ENCODE measurements at places on chromosomes 4 and X.
A peak's percentile ranks its signal among the peaks of the same experiment; 100 is the strongest.

DNA sequence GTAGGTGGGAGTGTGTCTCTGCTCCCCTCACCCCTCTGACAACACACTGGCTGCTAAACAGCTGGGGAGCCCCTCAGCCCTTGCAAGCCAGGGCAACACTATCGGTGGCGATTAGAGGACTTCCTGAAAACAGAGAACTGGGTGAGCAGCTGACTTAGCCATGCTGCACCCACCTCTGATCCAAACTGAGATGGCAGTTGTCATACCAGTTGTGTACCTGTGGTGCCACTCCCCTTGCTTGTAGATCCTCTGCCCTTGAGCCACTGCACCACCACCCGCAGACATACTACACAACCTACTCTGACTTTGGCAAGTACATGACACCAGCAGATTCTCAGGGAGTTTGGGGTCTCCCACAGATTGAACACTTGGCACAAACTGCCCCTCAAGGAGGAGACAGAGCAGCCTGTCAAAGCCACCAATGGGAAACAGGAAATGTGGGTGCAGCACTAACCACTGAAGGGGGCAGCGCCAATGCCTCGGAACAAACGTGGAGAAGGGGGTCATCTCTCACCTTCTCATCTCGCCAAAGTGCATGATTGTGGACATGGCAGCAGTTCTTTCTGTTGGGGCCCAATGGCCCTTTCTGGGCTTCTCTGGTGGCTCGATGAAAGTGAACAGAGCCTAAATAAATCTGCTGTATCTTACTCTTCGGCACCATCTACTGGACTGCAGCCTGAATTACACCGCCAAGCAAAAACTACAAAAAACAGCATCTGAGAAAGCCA is 119.8 kb downstream of the NEK1 start:
- no peak for DNase-seq

- DNase-seq: no peak
Measured at GRCh38 chr4:78149751-78150542, 92.8 kb downstream of the FRAS1 start.

- DNase-seq: no peak
Measured at GRCh38 chr4:73894001-73894400, 24.8 kb downstream of the CXCL1 start.

- peak; percentile 46 for DNase-seq
Measured at GRCh38 chrX:119654112-119654531, 38.8 kb downstream of the SEPTIN6 start.

DNA sequence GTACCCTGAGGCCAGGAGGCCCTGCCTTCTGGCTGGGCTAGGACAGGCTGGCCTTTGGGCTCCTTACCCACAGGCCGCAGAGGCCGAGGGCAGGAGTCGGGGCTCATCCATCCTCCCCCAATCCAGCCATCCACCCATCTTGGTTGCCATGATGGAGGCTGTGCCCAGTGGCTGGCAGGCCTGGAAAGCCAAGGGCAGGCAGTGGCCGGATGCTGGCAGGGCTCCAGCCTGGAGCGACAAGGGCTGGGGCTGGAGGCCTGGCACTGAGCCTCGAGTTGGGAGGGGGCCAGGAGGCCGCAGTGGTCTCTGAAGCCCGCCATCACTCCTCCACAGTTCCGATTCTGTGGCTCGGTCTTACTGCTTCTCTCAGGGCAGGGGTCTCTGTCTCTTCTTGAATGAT is 8.6 kb upstream of the BGN start:
- no peak for DNase-seq

GRCh38 chr4:131526686-131527085 is 1622.4 kb upstream of the PCDH10 start:
- no peak for DNase-seq

DNA sequence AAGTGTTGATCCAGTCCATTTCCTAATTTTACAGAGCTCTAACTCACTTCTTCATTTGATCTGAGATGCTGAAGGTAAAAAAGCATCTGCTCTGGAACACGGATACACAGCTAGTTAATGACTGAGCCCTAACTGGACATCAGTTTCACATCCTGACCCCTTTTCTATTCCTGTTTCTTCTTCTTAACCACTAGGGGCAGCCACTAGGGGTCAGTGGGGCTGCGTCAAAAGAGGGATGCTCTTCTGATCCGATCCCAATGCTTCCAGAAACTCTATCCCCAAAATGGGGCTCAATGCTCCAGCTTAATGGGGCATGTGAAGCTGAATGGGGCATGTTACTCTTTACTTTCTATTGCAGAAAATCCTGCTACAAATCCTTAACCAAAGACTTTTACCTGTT is 33.4 kb upstream of the PHKA2 start:
- no peak for DNase-seq

DNA sequence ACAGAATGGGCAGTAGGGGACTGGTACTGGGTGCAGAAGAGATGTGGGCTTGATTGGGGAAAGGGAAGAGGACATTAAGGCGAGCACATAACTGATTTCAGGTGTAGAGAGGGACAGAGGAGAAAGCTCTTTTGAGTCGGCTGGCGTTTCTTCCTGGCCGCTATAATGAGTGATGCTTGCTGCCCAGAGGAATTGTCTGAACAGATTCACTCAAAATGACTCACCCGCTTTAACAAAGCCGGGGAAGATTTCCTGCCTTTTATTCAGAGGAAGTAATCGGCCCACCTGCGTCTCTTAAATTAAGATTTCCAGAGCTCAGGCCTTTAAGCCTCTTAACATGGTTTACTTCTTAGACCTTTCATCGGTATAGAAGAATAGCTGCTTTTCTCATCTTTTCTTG is 102.1 kb upstream of the AP1S2 start:
- no peak for DNase-seq
